ENCODE measurements at places on chromosomes 5 and 9. TPM values are rescaled to one million over a fixed set of nuclear protein-coding genes. Genes with fewer than 3 reads are reported as not detected.

The ORM2 gene
- total RNA-seq, result not detected

DNA sequence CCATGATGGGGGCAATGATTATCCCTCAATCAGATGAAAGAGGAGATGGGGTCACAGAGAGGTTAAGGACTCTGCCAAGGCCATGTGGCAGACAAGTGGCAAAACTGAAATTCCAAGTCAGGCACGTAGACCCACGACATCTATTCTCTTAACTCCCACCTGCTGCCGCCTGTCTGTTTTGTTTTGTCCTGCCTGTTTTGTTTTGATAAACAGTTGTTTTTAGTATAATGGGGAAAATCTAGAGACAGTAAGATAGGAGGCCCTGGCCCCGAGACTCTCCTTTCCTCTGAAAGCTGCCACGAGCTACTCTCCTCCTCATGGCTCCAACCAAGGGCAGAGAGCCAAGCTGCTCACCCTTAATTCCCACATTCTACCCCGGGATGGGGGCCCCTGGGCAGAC is 4.9 kb downstream of the FSTL4 start:
- no peak for DNase-seq

- no peak for DNase-seq
Measured at GRCh38 chr5:95619514-95620029, 315 bp upstream of the GPR150 start.

DNA sequence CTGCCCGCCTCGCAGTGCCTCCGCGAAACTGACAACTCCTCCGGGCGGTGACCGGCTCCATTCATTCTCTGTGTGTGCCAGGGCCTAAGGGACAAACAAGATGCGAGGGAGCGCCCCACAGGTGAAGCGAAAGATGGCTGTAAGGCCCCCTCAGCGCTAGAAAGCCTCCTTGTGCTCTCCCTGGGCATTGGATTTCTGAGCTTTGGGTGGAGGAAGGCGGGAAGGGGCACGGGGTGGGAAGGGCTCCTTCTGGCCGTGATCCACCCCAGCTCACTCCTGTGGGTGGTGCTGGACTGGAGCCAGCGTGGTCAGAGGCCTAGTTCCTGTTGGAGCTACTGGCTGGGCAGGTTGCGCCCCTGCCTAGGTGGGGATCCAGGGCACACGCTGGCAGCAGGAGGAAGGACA is 943 bp downstream of the GALNT12 start:
- DNase-seq, result no peak

GRCh38 chr5:136062366-136063274 is 33.8 kb downstream of the TGFBI start:
- no peak for DNase-seq

DNA sequence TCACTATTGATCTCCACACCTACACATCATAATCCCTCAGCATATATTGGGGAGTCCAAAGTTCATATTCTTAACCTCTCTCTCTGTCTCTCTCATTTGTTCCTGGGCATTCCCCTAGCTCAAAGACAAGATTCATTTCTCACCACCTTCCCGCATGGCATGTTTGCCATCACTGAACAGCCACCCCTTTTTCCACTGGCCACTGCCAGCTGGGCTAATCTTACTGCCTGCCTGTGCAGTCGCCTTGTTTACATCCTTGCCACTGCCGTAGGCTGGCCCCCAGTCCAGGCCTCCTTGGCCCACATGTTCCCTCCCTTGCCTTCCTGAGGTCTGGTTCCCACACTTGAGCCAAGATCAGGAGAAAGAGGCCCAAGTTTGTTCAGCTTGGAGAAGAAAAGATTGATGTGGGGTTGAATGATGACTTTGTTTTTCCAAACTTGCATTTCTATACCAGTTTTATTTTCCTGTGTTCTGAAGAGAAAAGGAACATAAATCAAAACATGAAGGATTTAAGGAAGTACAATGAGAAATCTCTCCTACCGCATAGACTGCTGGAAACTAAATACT is 80.2 kb downstream of the PLAC8L1 start:
- peak; percentile 12 for DNase-seq

DNA sequence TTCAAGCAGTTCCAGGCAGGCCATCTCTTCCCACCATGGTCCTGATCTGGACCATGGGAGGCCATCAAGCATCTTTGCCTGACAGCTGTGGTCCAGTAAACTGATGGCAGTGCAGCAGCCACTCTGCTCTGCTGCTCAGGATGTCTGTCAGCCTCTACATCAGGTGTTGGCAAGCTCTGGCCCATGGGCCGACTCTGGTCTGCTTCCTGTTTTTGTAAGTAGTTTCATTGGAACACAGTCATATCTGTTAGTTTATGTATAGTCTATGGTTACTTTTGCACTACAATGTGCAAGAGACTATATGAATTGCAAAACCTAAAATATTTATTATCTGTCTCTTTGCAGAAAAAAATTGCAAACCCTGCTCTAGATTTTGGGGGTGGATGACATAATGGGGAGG is 225.0 kb downstream of the KCTD16 start:
- no peak for DNase-seq

DNA sequence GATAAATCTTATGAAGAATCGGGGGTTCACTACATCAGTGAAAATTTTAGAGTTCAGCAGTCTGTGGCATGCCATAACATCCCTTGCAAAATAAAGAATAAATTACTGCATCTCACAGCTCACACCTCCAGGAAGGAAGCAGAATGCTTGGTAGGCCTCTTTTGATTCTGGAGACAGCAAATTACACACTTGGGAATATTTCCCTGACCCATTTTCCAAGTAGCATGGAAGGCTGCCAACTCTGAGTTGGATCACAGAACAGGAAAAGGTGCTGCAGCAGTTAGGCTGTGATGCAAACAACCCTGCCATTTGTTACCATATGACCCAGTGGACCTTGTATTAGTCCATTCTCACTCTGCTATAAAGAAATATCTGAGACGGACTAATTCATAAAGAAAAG is 293.5 kb downstream of the ASTN2 start:
- DNase-seq, result no peak
